GM03348 (cell line): ENCODE measurements at places on chromosomes 7 and 10.
A peak's percentile ranks its signal among the peaks of the same experiment; 100 is the strongest.

- DNase-seq, result no peak
Observed at GRCh38 chr7:55565681-55566080, 6.6 kb downstream of the VOPP1 start.

DNA sequence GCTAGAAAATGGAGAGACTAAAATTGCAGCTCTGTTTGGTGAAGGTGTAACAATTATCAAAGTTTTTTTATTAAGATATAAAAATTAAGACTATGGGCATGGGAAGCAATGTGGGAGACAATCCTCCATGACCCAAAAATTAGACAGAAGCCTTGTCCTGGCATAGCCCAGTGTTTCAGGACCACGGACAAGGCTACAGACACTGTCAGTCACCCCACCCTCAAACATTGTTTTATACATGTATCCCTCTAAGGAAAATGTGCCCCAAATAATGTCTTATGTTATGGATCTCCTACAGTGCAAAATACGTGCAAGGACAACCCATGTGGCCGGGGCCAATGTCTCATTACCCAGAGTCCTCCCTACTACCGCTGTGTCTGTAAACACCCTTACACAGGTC is 24.0 kb downstream of the HABP2 start:
- DNase-seq, result peak; percentile 56

- DNase-seq, result no peak
Observed at GRCh38 chr7:114212721-114213429, 201.7 kb upstream of the FOXP2 start.

- peak; percentile 76 for DNase-seq
Observed at GRCh38 chr10:22433875-22434274, 88.6 kb downstream of the SPAG6 start.

DNA sequence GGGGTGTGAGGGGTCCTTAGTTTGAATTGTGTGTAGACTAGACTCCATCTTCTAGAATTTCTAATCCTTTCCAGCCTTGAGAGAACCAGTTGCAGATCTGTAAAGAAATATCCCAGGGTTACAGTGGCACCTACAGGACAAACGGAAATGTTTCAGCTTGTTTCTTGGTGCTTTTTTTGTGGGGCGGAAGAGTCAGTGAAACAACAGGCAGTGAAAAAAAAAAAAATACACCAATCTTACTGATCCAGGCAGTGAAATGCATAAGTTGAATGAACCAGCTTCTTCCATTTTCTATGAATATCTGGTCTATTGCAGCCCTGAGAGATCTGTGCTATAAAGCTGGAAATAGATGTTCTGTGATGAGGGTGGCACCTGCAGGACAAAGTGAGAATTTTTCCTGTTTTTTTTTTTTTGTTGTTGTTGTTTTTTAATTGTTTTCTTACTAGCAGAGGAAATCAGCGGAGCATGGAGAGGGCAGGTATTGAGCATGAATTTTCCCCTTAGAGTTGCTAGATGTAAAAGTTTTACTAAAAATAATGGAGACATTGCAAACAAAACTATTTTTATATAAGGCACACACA is 81.9 kb upstream of the DYNC1I1 start:
- DNase-seq, result peak; percentile 26

- DNase-seq, result no peak
Observed at GRCh38 chr10:110883924-110884323, 12.2 kb downstream of the PDCD4 start.

GRCh38 chr7:95104739-95105138 is 197.3 kb downstream of the PPP1R9A start:
- no peak for DNase-seq

- no peak for DNase-seq
Observed at GRCh38 chr10:105585171-105585570, 944.1 kb downstream of the SORCS3 start.

DNA sequence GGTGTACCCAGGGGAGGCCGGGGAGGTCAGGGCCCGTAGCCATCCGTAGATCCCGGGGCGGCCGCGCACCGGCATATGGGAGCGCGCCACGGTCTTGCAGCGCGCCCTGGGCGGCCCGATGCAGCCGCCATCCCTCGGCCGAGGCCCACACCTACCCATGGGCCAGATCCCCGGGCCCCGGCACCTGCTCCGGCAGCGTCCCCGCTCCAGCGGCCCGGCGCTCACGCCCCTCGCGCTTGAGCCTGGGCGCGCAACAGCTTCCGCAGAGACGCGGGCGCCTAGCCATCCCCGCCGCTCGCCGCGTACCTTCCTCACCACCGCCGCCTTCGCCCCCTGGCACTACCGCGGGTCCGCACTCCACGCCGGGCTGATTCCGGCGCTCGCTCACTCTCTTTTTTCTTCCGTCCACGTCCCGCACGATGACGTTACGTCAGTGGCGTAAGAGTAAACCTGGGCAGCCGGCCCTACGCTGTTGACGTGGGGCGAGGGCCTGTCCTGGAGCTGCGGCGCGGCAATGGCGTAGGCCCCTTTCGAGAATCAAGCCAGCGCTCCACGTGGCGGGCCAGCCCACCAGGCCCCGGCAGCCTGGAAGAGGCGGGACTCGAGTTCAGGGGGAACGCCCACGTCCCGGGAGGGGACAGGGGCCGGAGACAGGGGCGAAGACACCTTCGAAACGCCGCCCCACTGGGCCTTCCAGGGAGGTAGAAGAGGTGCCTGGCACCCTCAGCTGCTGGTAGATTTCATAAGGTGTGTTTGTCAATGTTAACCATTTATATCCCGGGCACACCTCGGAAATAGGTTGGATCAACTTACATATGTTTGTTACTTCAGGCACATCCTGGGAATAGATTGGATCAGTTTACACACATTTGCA is at the start of gene ALDH18A1:
Gene ALDH18A1, minus strand, starts transcription at position 421 of the 874 bp plus-strand sequence. CDS start 3,334 bp downstream, outside the sequence.
- DNase-seq, result peak; percentile 98

GRCh38 chr10:83929399-83929798 is 209.9 kb upstream of the GHITM start:
- DNase-seq, result no peak

- no peak for DNase-seq
Observed at GRCh38 chr7:142948603-142949002, 9.3 kb downstream of the LLCFC1 start.

DNA sequence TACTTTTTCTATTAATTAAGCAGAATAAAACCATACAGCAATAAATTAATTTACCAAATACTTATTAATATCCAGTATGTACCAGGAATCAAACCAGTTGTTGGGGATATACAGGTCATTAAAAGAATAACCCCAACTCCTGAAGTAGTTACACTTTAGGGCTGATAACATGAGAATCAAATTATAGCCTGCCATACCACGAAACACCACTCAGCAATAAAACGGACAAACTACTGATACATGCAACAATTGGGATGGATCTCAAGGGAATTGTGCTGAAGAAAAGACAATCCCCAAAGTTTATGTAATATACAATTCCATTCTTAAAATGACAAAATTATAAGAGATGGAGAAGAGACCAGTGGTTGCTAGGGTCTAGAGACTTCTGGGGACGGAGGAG is 22.7 kb downstream of the MCMBP start:
- DNase-seq, result no peak

- peak; percentile 10 for DNase-seq
Observed at GRCh38 chr10:62540389-62540788, 166.2 kb downstream of the ZNF365 start.

DNA sequence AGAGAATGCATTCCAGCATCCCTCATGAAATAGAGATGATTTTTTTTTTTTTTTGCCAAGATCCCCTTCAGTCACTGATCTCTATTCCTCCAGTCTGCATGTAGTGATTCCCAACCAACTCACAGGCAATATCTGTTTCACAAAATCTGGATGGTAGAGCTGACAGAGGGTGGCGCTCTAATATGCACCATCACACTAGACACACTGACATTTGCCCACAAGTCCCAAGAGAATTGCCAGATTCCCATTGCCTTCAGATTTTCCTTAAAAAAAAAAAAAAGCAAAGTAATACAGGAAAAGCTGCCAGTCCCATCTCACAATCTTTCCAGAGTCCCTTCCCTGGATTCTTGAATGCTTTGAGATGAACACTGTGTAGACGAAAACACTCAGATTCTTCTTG is 301.0 kb downstream of the SORCS1 start:
- no peak for DNase-seq

- DNase-seq, result peak; percentile 40
Observed at GRCh38 chr10:60572511-60573194, 183.0 kb upstream of the ANK3 start.

DNA sequence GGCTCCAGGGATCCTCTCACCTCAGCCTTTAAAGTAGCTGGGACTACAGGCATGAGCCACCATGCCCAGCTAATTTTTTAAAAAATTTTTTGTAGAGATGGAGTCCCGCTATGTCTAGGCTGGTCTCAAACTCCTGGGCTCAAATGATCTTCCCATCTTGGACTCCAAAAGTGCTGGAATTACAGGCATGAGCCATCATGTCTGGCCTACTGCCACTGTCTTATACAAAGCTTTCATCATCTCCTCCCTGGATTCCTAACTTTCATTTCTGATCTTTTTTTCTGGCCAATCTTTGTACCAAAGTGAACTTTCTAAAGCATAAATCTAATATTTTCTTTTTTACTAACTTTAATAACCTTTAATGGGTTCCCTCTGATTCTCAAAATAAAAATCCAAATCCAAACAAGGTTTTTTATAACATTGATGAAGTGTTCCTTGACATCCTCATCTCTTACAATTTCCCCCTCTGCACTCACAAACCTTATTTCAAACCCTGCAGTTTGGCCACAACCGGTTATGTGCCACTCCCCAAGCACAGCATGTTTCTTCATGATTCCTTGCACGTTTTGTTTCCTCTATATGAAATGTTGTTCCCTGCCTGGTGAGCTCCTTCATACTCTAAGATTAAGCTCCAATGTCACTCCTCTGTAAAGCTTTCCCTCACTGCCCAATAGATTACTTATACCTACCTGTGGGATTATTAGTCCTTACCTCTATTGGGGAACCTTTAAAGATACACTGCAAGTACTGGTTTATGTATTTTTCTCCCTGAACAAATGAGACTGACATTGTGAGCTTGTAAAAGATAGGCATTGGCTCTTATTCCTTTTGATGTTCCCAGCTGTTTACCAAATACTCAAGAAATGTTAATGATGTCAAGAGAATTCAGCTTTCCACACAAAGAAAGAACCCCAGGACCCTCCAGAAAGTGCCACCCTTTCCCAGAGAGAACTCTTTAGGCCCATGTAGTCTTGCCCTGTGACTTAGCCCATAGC is 101.7 kb downstream of the HOXA1 start:
- peak; percentile 45 for DNase-seq

GRCh38 chr7:35797311-35797710 is 3.5 kb upstream of the SEPTIN7 start:
- no peak for DNase-seq
